ENCODE measurements at places on chromosomes 1 and 21.

- peak; percentile 86 for DNase-seq
These were observed 5.3 kb upstream of the SRP9 start for GRCh38 chr1:225772323-225772768.

DNA sequence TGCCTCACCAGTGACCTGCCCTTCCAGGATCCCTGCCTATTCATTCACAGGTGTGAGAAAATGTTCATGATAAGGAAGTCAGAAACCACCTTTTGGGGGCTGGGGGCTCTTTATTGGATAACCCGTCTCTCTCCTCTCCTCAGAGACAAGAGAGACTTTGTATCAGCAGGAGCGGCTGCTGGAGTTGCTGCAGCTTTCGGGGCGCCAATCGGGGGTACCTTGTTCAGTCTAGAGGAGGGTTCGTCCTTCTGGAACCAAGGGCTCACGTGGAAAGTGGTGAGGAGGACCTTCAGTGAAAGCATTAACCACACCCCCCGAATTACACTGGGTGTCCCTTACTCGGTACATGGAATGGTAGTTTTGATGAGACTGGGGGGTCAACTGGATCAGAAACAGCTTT is 20.6 kb downstream of the NPPA start:
- no peak for DNase-seq

GRCh38 chr1:200294241-200294640 is 115.6 kb downstream of the ZNF281 start:
- no peak for DNase-seq

- no peak for DNase-seq
These were observed 113.7 kb downstream of the RGL1 start for GRCh38 chr1:183918589-183918988.

DNA sequence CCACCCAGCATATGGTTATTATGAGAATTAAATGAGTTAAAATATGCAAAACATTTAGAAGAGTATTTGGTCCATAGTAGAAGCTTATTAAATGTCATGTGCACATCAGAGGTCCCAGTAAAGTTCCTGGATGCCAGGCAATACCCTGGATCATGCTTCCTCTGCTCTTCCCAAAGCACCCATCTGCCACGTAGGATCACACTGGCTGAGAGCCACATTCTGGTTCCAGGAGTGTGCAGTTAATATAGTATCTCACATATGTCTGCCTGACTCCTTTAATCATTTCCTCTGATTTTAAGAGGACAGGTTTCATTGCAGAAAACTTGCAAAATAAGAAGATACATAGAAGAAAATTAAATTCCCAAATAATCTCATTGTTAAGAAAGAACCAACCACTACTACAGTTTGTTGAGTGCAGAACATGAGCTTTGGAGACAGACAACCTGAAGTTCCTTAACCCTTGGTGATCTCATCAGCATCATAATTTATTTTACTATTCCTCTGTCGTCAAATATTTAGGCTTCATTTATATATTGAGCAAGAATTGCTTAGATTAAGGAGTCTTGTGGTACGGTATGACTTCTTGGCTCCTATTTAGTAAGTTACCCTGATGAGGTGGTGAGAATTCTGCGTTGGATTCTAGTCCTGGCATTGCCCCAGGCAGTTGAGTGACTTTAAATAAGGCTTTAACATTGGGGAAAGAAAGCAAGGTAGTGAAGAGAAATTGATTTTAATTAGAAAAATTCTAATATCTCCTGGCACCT is 12.3 kb downstream of the SGIP1 start:
- DNase-seq = no peak

DNA sequence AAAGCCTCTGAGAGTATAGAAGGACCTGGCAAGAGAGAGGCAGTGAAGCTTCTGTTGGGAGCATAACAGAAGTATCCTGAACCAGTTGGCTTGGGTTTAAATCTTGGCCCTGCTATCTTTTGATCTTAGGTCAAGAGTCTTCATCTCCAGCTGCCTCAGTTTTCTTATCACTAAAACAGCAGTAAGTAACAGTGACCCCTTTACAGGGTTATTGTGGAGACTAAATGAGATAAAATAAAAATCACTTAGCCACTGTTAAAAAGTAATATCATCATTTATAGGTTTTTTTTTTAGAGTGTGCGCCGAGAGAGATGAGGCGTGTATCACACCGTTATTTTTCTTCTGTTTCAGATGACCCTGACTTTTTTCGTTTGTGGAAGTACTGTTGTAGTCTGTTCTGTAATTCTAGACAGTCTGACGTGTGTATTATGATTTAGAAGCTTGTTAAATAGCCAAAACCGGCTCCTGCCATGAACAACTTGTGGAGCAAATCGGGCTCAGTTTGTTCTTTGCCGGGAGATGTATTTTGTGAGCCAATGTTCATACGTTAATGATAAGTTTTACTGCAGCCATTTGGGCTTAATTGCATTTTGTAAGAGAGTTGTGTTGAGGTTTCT is 1.1 kb downstream of the THRAP3 start:
- no peak for DNase-seq

DNA sequence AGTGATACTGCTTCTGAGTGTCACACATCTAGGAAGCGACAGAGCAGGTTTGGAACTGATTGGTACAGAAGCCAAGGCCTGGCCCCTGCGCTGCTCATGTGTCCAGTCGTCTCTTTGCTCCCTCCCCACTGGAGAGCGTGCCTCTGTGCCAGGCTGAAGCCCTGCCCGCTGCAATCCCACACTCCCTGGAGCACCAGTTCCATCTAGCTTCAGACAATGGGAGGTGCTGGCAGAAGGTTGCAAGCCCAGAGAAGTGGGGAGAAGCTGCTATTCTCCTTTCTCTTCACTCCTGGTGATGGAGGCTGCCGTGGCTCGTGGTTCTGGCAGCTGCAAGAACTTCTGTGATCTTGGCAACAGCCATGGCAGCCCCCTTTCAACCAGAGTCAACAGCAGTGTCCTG is 250.9 kb downstream of the MATN1 start:
- DNase-seq = no peak

- no peak for DNase-seq
These were observed 22.9 kb upstream of the SLC44A3 start for GRCh38 chr1:94797291-94797690.

DNA sequence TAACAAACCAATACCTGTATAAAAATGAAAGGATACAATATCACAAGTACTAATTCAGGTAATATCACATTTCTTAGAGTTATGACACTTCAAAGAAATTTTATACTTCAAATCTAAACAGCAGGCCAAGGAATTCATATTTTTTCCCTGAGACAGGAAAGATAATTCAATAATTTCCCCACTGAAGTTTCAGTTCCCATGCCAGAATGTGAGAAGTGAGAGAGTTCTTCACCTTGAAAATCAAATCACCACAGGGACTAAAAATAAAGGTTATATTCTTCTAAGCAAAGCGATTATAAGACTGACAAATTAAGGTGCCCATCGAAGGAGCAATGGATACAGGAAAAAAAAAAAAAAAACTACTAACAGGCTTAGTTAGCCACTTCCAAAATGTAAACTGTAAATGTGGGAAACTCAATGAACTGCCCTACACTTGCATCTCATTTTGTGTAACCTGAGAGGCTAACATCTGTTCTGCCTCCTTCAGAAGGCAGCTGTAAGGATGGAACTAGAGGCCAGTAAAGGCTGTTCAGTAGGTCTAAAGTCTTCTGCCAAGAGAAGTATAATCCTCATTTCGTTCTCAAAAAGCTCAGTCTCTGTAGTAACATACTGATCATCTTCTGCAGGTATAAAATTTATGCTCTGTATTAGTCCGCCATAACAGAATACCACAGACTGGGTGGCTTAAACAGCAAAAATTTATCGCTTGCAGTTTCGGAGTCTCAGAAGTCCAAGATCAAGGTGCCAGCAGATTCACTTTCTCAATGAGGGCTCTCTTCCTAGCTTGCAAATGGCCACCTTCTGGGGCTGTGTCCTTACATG is 127.8 kb downstream of the RERE start:
- no peak for DNase-seq

- DNase-seq = no peak
These were observed 418.1 kb downstream of the DISC1 start for GRCh38 chr1:232044728-232045127.

- DNase-seq = no peak
These were observed 1347.2 kb upstream of the B3GALT2 start for GRCh38 chr1:194533641-194534040.

DNA sequence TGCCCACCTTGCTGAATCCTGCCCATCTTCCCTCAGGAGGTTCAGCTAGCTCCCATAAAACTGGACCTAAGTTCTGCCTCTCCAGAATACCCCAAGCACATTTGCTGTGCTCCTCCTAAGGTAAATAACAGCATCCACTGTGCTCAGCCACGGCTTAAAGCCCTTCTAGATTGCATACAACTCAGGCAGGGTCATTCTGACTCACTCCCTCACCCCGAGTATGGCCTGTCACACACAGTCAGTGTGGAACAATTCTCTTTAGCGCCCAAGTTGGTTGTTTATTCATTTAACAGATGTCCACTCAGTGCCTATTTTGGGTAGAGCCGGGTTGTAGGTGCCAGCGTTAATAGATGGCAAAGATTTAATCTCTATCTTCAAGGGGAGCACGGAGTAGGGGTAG is 147.5 kb upstream of the EDN2 start:
- no peak for DNase-seq

- peak; percentile 85 for DNase-seq
These were observed 5.5 kb downstream of the MFSD2A start for GRCh38 chr1:39960431-39960958.

DNA sequence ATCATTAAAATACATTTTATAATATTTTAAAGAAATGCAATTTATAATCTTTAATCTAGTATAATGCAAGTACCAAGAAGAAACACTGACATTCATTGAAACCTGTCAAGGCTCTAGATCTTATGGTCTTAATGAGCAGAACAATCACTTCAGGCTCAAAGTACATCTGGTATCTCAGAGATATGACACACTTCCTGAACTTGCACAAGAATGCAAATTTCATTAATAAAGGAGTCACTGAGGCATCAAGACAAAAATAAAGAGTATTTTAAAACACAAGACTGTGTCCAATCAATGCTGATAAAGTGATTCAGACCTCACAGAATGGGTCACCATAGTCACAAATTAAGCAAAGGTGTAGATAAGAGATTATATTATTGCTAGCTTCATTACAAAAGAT is 178.1 kb downstream of the AK5 start:
- peak; percentile 19 for DNase-seq

GRCh38 chr1:218553197-218553596 is 208.1 kb downstream of the TGFB2 start:
- DNase-seq = no peak

- DNase-seq = peak; percentile 24
These were observed 81.9 kb upstream of the PRRC2C start for GRCh38 chr1:171403393-171403792.

DNA sequence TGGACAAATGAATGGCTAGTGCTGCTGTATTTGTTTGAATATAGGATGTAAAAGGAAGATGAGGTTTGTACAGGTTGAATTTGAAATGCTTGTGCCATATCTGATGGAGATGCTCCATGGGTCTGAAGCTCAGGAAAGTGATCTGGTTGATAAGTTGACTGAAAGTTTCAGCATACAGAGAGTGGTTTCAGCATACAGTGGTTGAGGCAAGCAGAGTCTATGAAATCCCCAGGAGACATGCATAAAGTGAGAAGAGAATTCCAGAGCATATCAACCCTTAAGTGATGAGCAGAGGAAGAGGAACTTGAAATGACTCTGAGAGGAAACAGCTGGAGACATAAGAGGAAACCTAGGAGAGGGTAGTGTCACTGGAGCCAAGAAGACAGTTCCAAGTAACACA is 21.7 kb downstream of the TCHHL1 start:
- DNase-seq = peak; percentile 11

GRCh38 chr1:48686159-48686558 is 90.5 kb downstream of the BEND5 start:
- no peak for DNase-seq

- DNase-seq = no peak
These were observed 321.1 kb downstream of the KCTD3 start for GRCh38 chr1:215888159-215888558.
